ENCODE measurements at places on chromosomes 1 and 21. TPM values are rescaled to one million over a fixed set of nuclear protein-coding genes. Genes with fewer than 3 reads are reported as not detected.

LORICRIN gene
- not detected for total RNA-seq

STIL gene
- 4.9 TPM for total RNA-seq

ITSN1 gene
- total RNA-seq = 20.4 TPM

VSIG8 gene
- total RNA-seq = 0.07 TPM

PIK3R3 gene
- total RNA-seq = 7.4 TPM

SLC1A7 gene
- total RNA-seq = not detected

KPRP gene
- not detected for total RNA-seq

LAPTM5 gene
- 2.6 TPM for total RNA-seq

MTARC1 gene
- total RNA-seq = 7.7 TPM

NBPF9 gene
- 23.8 TPM for total RNA-seq

ARHGEF16 gene
- total RNA-seq = 31.5 TPM

ICOSLG gene
- 1.6 TPM for total RNA-seq
